SK-N-DZ (cell line): ENCODE measurements at places on chromosomes 4 and X.

DNA sequence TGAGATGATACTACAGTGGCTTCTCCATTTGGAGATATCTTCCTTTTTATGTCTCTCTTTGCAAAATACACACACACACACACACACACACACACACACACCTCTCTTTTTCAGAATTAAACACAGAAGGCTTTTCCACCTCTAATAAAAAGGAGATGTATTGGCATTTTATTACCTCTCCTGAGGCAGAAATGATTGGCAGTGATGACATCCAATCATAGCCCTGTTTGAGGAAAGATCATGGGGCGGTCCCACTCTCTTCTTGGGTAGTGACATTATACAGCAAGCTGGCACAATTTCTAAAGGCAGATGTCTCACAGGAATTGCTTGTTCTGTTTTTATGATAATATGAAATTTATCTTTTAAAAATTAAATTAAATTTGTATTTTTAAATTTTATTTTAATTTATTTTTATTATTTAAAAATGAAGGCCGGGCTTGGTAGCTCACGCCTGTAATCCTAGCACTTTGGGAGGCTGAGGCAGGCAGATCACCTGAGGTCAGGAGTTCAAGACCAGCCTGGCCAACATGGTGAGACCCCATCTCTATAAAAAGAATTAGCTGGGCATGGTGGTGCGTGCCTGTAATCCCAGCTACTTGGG is 15.6 kb downstream of the CHRNA9 start:
- no peak for DNase-seq

GRCh38 chr4:88575186-88575585 is 17.1 kb upstream of the HERC3 start:
- no peak for DNase-seq

GRCh38 chr4:142314686-142315085 is 531.4 kb downstream of the INPP4B start:
- no peak for DNase-seq

- no peak for DNase-seq
Observed at GRCh38 chrX:30533266-30533665, 44.3 kb downstream of the TASL start.

DNA sequence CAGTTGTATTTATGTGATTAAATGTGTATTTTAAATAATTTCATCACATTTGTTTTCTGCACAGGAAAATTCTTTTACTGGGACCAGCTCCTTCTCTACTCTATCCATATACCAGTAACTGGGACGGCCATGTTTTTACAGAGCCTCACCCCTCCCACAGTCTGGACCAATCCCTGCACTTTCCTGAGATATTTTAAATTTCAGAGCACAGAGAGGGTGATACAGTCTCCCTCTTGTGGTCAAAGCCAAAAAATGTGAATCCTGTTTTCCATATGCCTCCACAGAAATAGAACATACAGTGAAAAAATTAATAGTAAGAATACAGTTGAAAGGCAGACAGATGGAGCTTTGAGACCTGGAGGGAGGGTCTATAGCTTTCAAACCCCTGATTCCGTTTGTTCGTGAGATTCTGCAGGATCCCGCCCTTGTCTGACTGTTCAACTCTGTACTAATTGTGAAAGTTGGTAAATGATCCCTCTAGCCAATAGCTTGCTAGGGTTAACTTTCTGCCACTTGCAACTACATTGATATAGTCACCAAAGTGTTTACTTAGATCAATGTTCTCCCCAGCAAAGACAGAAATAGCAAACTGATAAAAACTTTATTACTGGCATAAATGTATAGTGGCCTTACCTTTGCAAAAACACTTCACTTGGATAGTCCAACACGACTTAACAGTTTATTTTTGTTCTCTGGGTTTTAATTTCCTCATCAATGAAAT is 172.2 kb downstream of the PPARGC1A start:
- peak; percentile 16 for DNase-seq

DNA sequence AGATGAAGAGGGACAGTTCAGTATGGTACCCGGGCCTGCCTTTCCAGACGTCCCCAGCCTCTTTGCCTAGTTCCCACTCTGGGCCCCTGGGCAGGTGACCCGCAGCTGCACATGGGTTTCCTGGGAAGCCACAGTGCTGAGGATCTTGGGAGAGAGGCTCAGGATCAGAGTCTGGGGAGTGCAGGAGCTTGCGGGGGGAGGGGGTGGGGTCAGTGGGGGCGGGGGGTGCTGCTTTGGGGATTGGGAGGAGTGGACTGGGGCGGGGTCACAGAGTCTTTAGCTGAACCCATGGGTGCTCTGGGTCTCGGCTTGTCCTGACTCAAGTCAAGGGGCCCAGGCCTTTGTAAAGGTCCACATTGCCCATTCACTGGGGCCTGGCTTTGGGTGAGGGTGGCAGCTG is 63.6 kb downstream of the TBL1X start:
- no peak for DNase-seq

DNA sequence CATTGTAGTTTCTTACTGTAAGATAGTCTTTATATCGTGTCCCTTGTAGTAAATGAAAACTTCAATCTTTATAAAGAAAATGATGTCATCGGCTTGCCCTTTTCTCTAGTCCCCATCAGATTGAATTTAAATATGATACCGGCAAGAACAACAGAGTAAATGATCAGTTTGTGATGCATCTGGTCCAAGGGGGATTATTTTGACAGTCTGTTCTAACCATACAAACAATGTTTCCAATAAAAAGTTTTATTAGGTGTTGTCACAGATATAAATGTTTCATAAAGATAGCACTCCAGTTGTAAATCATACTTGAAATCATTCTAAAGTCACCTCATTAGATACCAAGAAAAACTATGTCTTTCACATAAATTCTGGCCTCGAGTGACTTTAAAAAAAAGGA is 72.3 kb downstream of the SLC9A6 start:
- no peak for DNase-seq

DNA sequence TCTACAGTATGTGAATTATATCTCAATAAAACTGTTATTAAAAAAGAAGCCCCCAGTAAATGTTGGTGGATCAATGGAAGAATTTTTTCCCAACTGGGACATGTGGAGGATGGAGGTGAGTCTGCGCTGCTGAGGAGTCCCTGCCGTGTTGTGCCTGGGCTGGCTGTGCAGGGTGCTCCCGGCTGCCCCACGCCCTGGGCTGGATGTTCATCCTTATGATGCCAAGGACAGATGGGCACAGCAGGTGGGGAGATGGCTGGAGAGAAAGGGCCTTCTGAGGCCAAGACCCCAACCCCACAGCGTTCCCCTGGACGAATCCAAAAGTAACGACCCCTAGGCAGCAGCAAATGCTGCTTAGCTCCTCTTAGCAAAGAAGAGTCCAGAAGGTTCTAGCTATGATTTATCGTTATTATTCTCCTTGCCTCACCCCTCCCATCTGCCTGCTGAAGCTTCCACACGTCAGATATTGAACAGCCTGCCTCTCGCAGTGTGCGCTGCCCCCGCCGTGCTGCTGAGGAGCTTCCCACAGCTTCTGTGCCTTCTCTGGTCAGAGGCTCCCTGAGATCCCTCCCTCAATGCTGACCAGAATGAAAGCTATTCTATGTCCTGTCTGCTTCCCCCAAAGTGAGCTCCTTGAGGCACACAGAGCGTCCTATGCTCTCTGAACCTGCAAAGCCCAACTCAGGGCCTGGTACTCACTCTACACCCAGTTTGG is 26.5 kb downstream of the HMX1 start:
- DNase-seq: no peak

GRCh38 chr4:182354867-182355266 is 111.7 kb downstream of the TENM3 start:
- DNase-seq: no peak
